ENCODE measurements at places on chromosomes 7 and 10. TPM values are rescaled to one million over a fixed set of nuclear protein-coding genes. Genes with fewer than 3 reads are reported as not detected.

FAM221A gene
- total RNA-seq, result 2.9 TPM

HOXA13 gene
- 0.26 TPM for total RNA-seq

- DNase-seq, result peak; percentile 74
Measured at GRCh38 chr10:52940921-52941320, 168.3 kb upstream of the MBL2 start.

DNA sequence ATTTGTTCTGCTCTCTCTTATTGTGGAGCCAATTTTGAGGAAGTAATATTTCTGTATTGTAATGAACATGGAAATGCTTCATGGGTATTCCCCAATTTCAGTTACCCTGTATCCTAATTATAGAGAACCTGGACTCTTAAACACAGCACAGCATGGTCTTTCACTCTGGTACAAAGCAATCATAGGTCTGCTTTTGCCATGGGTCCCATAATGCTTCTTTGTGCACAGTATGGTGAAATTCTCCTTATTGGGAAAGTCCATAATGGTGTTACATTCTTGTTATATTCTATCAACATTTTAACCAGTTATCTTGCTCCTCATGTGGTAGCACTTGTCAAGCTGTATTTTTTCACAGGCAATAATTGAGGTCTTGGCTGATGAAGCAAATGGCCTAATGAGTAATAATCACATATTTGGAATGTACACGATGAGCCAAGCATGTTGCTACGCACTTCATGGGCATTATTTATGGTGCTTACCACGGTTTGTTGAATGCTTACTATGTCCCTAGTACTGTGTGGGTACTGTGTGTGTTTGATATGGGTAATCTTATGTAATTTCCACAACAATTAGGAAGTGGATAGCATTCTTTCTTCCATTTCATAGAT, 42.9 kb downstream of the PRKG1 start:
- no peak for DNase-seq

DNA sequence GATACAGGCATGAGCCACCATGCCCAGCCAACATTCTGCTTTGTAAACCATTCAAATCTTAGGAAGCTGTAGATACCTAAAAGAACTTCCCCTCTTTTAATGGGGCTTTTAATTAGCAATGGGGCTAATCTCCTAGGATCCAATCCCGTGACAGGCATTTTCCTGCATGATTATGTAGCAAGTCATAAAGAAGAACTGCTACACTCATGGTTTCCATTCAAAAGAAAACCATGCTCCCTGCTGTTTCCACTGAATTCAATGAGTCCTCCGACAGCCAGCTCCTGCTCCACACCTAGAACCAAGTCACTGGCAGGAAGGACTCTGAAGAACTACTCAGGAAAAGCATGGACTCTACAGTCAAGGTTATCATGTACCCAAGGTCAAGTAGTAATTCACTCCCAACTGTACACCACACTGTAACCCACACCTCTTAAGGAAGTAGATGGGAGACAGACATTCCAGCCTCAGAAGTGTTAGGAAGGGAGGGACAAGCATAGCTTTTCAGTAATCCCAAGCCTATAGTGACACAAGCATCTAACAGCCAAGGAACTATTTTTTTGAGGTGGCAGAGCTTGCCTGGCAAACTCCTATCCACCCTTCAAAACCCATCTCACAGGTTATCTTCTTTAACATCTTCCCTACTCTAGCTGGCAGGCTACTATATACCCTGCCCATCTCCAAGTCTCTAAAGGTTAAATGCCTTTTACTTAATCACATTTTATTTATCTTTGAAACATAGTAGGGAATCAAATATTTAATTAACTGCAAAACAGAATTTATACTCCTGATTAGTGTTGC, 47.5 kb downstream of the CTBP2 start:
- DNase-seq, result no peak

DNA sequence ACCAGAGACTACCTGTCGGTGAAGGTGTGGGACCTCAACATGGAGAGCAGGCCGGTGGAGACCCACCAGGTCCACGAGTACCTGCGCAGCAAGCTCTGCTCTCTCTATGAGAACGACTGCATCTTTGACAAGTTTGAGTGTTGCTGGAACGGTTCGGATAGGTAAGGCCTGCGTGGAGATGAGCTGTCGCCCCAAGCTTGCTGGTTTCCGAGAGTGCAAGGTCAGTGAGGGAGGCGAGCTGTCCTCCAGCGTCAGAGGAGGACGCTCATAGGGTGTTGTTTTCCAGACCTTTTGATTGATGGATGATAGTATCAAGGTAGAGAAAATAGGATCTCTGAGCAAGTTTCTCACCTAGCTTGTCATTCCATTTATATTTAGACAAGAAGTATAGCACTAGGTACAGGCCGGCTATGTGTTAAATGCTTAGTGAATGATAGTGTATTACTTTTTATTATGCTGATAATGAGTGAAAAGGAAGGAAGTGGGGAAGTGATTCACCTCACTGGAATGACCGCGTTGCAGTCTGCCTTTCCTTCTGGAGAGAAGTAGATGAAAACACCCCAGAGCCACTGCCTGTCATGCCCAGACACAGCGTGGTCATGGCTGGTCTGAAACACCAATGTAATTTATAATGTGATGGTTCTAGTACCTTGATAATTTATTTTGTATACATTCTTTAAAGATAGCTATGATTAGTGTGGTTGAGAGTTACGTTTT, 33.9 kb downstream of the BNIP3 start:
- peak; percentile 31 for DNase-seq

GRCh38 chr10:101829561-101830315, 11.5 kb upstream of the OGA start:
- DNase-seq, result no peak

DNA sequence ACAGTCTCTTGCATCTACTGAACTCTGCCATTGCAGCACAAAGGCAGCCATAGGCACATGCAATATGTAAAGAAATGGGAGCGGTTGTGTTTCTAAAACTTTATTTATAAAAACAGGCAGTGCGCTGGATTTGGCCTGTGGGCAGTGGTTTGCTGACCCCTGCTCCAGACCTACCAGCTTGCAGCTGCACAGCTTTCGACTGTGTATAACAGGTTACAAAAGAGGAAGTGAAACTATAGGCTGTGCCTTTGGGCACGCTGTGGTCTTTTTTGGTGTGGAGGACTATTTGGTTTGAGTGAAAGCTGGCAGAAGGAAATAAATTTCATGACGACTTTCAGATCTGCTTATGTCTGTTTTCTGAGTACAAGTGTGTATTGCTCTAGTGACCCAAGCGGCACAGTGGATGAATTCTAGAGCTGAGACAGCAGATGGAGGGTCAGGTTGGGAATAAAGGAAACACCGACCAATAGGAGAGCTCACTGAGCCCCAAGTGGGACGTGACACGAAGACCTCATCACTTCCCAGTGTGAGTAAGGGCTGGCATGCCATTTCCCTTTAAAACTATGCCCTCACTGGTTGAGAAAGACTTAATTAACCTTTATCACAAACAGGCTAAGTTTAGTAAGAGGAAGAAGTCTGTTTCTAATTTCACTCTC, 152.7 kb downstream of the ANK3 start:
- DNase-seq, result peak; percentile 8

NEUROD6 gene
- total RNA-seq, result not detected

DNA sequence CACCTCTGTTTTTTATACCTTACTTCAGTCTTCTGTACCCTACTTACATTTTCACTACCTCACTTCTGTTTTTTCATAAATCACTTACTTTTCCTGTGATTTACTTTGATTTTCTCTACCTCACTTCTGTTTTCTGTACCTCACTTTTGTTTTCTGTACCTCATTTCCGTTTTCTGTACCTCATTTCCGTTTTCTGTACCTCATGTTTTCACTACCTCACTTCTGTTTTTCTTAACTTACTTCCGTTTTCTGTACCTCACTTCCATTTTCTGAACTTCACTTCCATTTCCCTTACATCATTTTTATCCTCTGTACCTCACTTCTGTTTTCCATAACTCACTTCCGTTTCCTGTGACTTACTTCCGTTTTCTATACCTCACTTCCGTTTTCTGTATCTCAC, 492.0 kb upstream of the AKR1E2 start:
- DNase-seq, result no peak

DNA sequence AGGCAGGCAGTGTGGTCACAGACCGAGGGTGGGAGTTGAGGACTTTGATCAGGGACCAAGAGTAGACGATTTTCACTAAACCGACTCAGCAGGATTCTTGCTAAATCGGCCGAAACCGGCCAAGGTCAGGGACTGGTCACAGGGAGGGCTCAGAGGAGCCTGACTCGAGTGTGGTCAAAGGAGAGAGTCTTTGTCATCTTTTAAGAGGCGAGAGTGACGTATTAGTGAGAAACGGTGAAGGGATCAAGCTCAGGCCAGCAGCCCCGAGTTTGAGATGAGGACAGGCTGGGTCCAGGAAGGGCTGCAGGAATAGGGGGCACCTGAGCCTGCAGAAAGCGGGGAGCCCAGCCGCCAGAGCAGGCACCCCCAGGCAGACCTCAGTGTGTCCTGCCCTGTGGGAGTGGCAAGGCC, 41.6 kb upstream of the FAM20C start:
- no peak for DNase-seq

Measured in myocyte (in vitro differentiated cells).